ENCODE measurements at places on chromosomes 6 and 20. TPM values are rescaled to one million over a fixed set of nuclear protein-coding genes. Genes with fewer than 3 reads are reported as not detected.

DNA sequence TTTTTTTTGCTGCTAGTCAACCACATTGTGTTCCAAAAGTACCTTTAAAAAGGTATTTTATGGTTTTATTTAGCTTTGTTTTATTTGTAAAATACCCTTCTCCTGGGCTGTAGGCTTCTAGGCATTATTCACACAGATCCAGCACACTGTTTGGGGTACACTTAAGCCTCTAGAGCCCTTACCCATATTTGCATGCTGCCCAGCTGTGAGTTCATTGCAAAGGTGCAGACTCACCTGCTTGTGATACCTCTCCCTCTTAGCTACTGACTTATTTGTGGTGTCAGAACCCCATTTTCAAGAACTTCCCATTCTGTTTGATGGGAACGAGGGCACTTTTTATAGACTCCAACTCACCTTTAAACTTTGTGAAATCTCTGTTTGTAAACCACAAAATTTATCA is 69.8 kb downstream of the RIN2 start:
- no peak for DNase-seq

- DNase-seq, result peak; percentile 49
These were observed 9.7 kb upstream of the CEP43 start for GRCh38 chr6:166989427-166990032.

DNA sequence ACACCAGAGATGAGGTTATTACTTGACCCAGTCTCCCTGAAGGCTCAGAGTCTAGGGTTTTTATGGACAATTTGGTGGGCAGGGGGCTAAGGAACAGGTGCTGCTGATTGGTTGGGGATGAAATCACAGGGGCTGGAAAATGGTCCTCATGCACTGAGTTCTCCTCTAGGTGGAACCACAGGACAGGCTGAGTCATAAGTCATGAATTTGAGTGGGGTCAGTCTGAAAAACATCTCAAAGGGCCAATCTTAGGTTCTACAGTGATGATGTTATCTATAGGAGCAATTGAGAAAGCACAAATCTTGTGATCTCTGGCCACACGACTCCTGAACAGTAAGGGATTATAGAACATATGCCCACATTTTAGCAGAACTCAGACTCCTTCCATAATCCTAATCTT is 5.9 kb upstream of the MRS2 start:
- no peak for DNase-seq

GRCh38 chr20:32796981-32797451 is 22.7 kb upstream of the MAPRE1 start:
- peak; percentile 41 for DNase-seq

- no peak for DNase-seq
These were observed 132.9 kb downstream of the ZDHHC14 start for GRCh38 chr6:157513619-157514485.

DNA sequence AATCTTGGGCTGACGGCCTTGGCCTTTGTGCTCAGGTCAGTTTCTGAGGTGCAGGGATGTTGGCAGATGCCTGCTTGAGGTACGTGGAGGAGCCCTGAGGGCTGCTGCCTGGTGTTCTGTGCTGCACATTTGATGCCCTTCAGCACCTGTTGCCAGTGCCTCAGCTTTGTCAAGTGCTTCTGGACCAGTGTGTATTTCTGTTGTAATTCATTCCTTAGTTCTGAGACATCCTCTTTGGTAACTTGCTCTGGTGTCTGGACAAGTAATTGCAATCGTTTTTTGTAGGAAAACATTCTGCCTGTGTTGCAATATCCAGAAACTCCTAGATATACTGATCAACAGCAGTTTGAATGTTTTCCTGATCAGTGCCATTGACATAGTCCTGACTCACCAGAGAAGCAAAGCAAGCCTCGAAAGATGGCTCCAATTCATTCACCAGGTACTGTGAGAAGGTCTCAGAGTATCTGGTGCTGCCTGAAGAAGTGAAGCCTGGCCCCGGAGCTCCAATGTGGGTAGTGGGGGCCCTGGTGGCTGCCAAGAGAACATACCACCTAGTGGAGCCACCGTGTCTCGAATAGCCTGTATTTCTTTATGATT is 26.7 kb downstream of the ZNF337 start:
- peak; percentile 87 for DNase-seq

- no peak for DNase-seq
These were observed at the start of gene TREM2 for GRCh38 chr6:41162687-41163418. Gene TREM2 (minus strand): TSS chr6:41163116. CDS start chr6:41163082, 34 bp downstream.

Gene HTR1B
- under 0.01 TPM for total RNA-seq
